ENCODE measurements at places on chromosomes 1 and 21. TPM values are rescaled to one million over a fixed set of nuclear protein-coding genes. Genes with fewer than 3 reads are reported as not detected.
A peak's percentile ranks its signal among the peaks of the same experiment; 100 is the strongest.

DNA sequence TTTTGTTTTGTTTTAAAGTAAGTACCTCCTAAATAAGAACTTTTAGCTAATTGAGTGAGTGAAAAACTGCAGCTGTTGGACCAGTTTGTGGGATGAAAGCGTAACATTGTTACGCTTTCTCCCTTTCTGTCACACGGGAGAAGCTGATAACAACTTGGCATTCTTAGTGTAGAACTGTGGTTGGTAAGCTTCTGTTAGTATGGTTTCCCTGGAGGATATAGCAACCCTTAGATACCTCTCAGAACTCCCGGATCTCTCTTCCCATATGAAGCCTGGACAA lies 98.2 kb downstream of the CACHD1 start:
- no peak for DNase-seq

- DNase-seq = no peak
Measured at GRCh38 chr1:246577720-246578106, 11.5 kb downstream of the CNST start.

DNA sequence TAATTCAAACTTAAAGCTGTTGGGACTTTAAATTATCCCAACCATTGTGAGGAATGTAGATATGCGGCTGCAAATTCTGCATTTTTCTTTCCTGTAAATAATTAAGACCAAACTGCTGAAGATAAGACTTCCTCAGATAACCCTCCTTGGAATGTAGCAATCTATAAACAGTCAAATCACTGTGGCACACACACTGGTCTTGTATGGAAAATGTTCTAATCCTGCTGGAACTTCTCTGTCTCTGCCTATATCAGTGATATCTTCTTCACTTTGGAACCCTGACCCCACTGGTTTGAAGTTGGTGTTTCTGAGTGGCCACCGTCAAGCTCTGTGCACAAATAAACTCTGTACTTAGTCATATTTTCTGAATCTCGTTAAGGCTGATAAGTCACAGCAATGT lies 32.9 kb downstream of the HSF2BP start:
- no peak for DNase-seq

DNA sequence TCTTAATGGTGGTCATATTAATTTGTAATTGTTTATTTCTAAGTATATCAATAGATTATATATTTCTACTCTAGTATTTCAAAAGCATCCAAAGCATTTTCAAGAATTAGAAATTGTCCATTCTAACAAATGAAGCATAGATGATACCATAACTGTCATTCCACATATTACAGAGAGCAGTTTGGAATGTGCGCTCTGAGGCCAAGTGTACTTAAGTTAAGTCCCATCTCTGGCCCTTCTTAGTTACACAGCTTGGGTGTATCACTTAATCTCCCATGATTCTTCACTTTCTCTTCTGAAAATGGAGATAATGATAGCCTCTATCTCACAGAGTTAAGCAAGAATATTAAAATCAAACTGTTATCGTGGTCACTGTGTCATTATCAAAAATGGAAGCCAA lies 281.1 kb downstream of the MRPL39 start:
- no peak for DNase-seq

DNA sequence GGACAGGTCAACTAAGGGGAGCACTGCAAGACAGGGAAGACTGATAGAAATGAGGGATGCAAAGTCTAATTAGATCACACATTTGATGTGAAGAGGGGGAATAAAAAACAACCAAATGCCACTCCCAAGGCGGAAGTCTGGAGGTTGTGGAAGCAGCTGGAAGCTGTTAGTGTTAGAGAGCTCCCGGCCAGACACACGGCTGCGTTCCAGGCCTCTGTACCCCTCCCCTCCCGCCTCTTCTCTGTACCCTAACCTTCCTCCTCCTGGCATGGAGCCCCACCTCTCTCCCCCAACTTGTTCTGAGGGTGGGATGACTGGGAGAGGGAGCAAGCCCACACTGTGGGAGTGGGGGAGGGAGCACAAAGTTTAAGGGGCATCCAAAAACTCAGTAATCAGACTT lies 67.0 kb downstream of the PLEKHA6 start:
- no peak for DNase-seq

DNA sequence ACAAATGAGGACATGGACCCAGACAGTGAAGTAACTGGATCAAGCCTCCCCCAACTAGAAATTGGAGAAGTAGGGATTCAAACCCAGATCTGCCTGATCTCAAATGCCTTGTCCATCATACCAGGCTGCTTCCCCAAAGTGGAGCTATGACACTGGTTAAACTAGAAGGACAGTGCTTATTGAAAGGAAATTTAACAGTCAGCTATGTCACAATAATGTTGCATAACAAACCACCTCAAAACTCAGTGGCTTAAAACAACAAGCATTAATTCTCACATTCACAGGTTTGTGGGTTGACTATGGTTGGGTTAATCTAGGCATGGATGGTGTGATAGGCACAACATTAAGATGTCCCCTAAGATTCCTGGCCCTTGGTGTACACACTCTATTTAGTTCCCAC lies 107.1 kb downstream of the TAS1R2 start:
- no peak for DNase-seq

DNA sequence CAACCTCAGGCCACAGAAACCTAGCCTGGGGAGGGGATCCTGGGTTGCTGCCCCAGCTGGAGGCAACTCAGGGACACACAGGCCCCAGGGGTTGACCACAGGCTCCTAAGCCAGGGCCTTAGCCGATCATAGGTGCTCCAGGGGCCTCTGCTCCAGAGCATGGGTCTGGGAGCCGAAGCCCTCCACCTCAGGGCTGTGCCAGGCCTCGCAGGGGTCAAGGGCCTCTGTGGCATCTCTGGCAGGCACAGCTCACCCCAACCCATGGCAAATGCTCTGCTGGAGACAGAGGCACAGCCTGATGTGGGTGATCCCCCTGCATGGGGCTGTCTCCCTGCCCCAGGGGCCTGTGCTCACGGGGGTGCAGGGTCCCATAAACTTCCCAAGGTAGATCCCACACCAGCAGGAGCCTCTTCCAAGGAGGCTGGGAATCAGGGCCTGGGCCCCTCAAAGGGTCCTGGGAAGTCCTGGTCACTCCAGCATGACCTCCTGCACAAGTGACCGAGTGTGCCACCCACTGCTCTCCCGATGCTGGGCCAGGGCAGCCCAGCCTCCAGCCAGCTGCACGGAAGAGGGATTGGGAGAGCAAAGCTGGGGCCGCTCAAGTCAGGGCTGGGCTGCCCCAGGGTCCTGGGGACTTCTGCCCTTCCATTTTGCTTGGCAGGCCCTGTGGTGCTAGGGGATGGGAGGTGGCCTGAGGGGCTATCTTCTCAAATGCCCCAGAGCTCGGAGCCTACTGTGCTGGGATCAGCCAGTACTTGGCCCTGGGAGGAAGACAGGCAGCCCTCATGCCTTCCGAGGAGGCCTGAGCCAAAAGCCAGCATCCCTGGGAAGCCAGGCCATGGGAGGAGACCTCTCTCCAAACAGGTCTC lies 22.2 kb upstream of the PRSS38 start:
- DNase-seq = no peak

DNA sequence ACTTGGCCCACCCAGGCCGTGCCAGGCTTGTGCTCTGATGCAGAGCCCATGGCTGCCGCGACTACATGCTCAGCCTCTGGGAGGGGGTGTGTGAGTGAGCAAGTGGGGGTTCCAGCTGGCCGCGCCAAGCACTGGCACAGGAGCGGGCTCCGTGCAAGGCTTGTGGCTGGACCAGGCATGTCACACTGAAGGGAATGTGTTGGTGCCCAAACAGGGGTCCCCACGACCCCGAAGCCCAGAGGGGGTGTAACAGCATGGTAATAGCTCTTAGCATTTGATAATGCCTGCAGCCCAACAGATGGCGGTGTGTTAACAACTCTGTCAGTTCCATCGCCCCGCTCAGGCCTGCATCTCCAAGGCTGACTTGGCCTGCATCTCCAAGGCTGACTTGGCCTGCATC lies 38.3 kb upstream of the CD46 start:
- DNase-seq = no peak

DNA sequence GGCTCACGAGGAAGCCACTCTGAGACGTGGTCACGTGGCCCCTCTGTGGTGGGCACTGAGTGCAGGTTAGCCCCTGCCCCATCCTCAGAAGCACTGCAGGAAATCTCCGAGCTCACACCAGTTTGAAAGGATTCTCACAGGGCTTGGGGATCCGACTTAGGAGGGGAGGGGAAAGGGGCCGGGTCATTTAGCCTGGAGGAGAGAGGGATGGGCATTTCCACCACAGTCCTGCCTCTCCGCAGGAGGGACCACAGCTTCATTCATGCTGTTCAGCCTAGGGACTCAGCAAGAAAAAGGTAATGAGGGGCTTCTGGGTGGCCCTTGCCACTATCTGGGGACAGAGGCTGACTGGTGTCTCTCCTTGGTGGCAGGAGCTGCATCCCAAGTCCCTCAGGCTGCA lies 126.5 kb downstream of the NPHP4 start:
- no peak for DNase-seq

- DNase-seq = peak; percentile 71
Measured at GRCh38 chr1:206489980-206490770, 17.2 kb upstream of the RASSF5 start.

DNA sequence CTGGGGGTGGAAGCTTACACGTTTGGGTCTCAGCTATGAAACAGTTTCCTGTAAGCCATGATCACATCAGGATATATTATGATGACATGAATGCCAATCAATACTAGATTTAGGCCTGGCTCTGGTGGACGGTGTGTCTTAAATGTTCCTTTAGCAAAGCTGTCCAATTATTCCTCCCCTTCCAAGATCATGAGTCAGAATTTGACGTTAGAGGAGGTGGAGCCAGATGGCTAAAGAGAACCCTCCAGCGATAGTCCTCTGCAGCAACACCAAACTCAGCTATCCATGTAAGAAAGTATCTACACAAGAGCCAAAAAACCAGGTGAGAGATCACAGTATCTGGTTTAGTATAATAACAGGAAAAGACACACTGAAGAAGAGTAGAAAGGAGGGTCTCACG lies 47.8 kb downstream of the PACC1 start:
- DNase-seq = no peak

GRCh38 chr1:117534995-117535467 lies 70.8 kb upstream of the TENT5C start:
- peak; percentile 53 for DNase-seq

- no peak for DNase-seq
Measured at GRCh38 chr1:33341190-33341589, 20.3 kb upstream of the A3GALT2 start.

Gene GMEB1
- 5.3 TPM for polyA plus RNA-seq

Gene GSTM5
- polyA plus RNA-seq = not detected

Gene ESRRG
- polyA plus RNA-seq = not detected

All from A549 (cell line).